ENCODE measurements at places on chromosomes 2 and 18.

DNA sequence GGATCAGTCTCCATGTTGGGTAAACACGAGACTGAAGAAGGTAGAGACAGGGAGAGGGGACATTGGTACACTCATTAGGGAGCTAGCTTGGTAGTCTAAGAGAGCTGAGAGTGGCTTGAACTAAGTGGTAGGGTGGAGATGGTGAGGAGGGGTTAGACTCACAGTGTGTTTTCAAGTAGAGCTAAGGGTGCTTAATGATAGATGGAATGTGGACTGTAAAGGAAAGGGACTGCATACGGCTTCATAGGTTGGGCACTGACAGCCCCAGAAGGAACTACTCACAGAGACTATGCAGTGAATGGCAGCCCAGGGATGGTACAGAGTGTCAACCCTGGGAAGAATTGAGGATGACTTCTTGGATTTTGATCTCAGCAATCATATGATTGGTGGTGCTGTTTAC is 178.1 kb downstream of the CCDC85A start:
- DNase-seq, result no peak

DNA sequence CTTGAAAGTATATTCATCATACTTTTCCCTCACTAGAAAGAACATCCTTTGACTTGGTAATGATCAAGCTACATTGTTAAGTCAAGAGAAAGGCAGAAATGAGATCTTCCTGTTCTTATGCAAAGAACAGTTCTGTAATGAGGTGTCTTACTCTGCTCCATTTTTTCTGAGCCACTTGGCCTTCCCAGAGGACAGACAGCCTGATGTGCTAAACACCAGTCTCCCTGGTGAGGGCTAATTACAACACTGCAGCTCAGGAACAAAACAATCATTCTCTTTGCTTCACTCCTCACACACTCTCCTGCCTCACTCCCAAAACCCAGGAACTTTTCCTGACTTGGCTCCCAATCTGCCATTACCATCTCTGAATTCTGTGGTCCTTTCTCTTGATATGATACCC is 25.6 kb downstream of the TACR1 start:
- DNase-seq, result no peak

- peak; percentile 20 for DNase-seq
Observed at GRCh38 chr2:157761520-157761919, 114.6 kb downstream of the ACVR1 start.

DNA sequence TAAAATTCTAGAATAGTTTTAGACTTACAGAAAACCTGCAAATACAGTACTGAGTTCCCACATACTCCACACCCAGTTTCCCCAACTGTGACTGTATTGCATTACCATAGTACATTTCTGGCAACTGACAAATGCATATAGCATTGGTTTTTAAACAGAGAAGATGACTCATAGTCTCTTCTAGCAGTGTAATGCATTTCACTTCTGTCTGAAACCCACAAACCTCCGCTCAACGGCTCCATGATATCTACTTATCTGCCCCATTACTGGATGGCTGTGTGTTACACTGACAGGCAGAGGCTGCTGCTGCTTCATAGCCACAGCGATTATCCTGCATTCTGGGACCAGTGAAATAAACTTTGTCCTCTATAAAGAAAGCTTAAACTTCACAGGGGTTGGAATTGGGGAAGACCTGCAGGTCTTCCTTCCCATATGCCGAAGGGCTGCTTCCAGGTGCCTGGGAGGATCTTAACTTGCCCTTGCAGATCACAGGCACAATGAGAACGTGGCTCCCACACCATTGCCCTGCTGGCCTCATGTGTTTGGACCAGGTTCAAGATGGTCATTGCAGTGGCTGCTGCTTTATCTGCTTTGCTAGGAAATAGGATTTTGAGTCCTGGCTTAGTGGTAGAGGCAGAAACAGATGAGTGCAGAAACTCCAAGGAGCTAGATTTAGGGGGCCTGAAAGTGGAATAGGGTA is 742.6 kb upstream of the HS6ST1 start:
- no peak for DNase-seq

DNA sequence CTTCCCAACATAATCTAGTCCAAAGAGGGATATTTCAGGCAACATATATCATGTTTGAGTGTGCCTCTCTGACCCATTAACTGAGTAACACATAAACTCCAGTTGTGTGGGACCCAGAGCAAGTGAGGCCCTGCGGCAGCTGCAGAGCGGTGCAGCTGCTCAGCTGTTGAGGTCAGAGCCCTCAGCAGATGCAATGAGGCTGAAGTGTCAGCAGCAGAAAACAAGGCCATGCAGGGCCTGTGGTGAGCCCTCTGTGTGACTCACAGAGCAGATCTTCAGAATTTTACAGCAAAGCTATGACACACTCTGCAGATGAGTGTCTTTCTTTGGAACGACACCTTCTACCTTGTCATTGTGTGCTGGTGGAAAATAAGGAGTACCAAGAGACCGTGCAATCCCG is 168.5 kb downstream of the CBLN2 start:
- DNase-seq, result no peak

DNA sequence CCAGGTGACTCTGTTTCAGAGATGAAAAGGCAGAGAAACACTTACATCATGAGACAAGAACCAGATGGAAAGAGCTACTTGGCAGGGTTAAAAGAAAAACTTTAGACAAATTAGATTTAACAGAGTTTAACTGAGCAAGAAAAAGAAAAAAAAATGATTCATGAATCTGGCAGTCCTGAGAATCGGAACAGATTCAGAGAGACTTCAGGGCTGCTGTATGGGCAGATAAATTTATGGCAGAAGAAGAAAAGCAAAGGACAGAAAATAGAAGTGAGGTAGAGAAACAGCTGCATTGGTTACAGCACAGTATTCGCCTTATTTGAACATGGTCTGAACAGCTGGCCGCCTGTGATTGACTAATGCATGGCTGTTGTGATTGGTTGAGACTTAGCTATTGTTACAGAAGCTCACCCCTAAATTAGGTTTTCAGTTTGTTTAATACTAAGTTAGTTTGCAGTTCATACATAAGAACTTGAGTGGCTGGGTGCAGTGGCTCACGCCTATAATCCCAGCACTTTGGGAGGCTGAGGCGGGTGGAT is 43.0 kb upstream of the RHOB start:
- DNase-seq, result no peak

GRCh38 chr2:118834440-118834810 is 13.0 kb downstream of the EN1 start:
- DNase-seq, result no peak

- no peak for DNase-seq
Observed at GRCh38 chr18:76720683-76721082, 101.7 kb upstream of the ZNF236 start.

GRCh38 chr2:36438449-36438977 is 82.9 kb downstream of the CRIM1 start:
- peak; percentile 89 for DNase-seq

GRCh38 chr2:2015646-2016045 is 271.3 kb upstream of the PXDN start:
- DNase-seq, result no peak

- DNase-seq, result no peak
Observed at GRCh38 chr2:199910338-199911051, 598 bp upstream of the C2orf69 start.

GRCh38 chr2:101623031-101623521 is 74.4 kb upstream of the MAP4K4 start:
- no peak for DNase-seq

Data from GM03348 (cell line).